Caco-2 (cell line): ENCODE measurements at places on chromosomes 7 and 10.

DNA sequence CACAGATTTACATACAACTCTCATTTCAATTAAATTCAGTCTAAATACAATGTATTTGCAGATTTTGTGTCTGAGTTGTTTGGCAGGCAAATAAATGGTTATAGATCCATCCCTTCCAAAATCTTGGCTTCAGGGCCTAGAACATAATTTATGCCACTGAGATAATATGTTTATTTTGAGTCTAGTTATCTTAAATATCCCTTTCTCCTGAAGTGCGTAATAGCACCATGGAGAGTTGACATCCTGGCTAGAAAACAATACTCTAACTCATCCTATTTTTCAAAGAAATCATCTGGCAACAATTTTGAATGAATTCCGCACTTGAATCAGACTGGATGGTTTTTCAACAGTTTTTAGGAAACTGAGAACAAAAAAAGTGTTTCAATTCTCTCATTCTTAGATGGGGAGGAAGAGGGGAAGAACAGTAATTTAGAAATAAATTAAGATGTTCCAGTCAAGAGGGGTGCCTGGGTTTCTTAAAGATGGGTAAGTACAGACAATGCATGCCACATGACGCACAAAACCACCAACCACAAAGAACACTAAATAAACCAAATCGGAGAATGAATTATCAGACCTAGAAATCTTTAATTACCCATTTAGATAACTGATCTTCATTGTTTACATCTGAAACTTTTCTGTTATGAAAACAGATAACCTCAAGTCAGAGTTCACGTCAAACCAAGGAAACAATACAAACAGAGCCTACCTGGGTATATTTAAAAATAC is 228.7 kb upstream of the PTN start:
- DNase-seq: no peak

DNA sequence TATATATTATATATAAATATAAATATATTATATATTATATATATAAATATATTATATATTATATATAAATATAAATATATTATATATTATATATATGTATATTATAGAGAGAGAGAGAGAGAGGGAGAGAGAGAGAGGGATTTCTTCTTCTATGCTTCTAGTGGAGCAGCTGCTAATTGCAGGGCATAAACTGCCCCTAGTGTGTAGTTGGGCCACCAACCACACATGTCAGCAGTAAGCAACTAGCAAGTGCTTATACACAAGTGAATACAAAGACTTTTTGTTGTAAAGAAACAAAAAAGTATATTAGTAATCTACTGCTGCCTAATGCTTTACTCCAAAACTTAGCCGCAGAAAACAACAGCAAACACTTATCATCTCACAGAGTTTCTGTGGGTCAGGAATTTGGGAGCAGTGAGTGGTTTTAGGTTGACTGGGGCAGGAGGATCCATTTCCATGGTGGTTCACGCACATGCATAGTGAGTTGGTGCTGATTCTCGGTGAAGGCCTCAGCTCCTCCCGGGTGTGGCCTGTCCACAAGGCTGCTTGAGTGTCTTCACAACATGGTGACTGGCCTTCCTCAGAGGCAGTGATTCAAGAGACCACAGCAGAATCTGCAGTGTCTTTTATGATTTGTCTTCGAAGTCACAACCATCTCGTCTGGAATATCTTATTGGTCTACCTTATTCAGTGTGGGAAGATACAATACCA is 25.5 kb upstream of the BAG3 start:
- no peak for DNase-seq

- DNase-seq: no peak
These were observed 8.7 kb downstream of the ZKSCAN1 start for GRCh38 chr7:100024020-100024619.

- no peak for DNase-seq
These were observed 146.5 kb downstream of the TMEM178B start for GRCh38 chr7:141220263-141220880.

DNA sequence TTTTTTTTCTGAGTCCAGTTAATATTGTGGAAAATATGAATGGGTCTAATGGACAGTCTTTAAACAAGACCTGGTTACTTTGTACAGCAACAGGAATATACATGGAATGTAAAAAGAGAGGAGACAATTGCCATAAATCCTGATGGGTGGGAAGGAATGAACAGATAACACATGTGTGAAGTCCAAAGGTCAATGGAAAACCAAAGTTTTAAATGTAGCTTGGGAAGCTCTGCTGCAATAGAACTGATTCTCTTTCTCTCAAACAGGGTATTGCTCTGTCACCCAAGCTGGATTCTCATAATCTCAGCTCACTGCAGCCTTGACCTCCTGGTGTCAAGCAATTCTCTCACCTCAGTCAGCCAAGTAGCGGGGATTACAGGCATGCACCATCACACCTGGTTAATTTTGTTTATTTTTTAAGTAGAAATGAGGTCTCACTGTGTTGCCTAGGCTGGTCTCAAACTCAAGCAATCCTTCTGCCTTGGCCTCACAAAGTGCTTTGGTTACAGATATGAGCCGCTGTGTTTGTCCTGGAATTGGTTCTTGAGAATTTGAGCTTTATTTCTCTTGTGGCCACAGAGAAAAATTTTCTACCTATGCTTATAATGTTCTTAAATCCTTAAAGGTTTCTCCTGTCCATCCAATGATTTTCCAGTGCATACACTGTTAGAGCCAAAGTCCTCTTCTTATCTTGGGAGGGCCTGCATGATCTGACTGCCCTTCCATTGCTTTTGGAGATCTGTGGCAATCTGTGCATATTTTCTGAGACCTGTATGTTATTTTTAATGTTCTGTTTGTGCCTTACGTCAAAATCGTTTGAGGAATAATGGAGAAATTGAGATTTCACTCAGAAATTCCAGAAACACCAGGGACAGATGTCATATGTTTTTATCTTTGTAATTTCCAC is 30.7 kb upstream of the ZNF92 start:
- peak; percentile 24 for DNase-seq

- DNase-seq: no peak
These were observed 165.7 kb upstream of the ITGB1 start for GRCh38 chr10:33123680-33124079.

DNA sequence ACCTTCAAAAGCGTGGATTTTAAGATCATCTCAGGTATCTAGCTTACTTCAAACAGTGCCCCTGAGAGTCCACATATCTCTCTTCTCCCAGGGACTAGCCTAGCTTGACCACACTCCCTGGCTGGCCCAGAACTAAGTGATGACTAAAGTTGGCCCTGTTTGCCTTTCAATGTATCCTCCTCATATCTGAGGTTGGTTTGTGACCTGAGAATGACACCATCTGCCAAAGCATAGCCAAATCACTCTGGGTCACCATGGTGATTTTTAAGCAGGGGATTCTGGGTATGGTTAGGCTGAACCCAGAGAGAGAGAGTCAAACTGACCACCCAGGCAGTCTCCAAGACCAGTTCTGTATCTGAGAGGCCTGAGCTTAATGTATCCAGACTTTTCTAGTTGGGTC is 16.2 kb downstream of the CNNM1 start:
- DNase-seq: no peak

DNA sequence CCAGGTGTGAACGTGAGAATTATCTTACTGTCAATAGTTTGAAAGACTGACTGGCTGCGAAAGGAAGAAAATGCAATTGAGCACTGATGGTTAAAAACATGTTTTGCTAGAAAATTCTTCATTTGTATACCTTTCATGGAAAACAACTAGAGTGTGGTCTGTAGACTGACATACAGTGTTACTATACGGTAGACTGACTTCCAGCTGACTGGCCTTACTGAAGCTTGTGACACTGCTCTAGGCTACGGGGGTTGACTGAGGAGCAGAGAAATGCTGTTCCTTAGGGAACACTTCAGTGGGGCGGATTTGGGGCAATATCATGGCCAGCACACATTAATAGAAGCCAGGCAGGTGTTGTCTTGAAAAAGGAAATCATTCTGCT is 25.9 kb upstream of the DDC start:
- DNase-seq: no peak

DNA sequence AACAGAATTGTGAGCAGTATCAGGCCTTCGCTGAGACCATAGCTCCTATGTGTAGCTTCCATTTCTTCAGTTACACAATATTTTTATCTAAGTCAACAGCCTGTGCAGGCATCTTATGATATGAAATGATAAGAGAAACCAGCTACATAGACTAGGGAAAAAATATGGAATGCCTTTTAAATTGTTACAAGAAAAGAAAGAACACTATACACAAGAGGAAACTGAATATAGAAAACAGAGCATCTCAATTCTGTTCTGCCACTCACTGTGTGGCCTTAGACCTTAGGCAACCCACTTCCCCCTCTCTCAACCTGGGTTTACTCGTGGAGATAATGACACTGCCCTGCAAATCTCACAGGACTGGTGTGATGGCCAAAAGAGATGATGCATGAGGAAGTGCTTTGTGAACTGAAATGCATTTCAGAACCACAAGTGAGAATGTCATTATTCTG is 132.9 kb downstream of the LRRN3 start:
- DNase-seq: no peak
